ENCODE measurements at places on chromosomes 7 and 10. TPM values are rescaled to one million over a fixed set of nuclear protein-coding genes. Genes with fewer than 3 reads are reported as not detected.

The NPFFR1 gene
- 5.1 TPM for total RNA-seq

The HYCC1 gene
- 33.7 TPM for total RNA-seq

The NFKB2 gene
- total RNA-seq = 1.6 TPM

The HOXA6 gene
- total RNA-seq = not detected

The GSTK1 gene
- total RNA-seq = 46.1 TPM

The PLXNA4 gene
- total RNA-seq = 50.3 TPM

The GNAT3 gene
- not detected for total RNA-seq

The LIPJ gene
- total RNA-seq = 1.6 TPM

The PPP2R2D gene
- total RNA-seq = 62.3 TPM

The CADPS2 gene
- total RNA-seq = 36.2 TPM

The TSPAN15 gene
- total RNA-seq = 10.6 TPM

The SIRT1 gene
- 33.0 TPM for total RNA-seq

The BRAF gene
- total RNA-seq = 87.4 TPM

The CAMK2B gene
- 112 TPM for total RNA-seq

The COX15 gene
- total RNA-seq = 45.2 TPM

The CXCL12 gene
- 13.1 TPM for total RNA-seq

The PTPRZ1 gene
- total RNA-seq = 319 TPM

The TMEM176A gene
- total RNA-seq = 1.2 TPM

The EN2 gene
- 0.23 TPM for total RNA-seq

The IL2RA gene
- not detected for total RNA-seq

The FAM25G gene
- not detected for total RNA-seq

The DNTT gene
- total RNA-seq = not detected

The LOXL4 gene
- 0.46 TPM for total RNA-seq

The BICC1 gene
- total RNA-seq = 5.8 TPM

The LIPN gene
- total RNA-seq = not detected

The AUTS2 gene
- 82.1 TPM for total RNA-seq

The RADIL gene
- total RNA-seq = 6.2 TPM

The GIMAP4 gene
- total RNA-seq = 10.8 TPM

The JAKMIP3 gene
- 7.6 TPM for total RNA-seq

The PSD gene
- 108 TPM for total RNA-seq

The OR2A5 gene
- not detected for total RNA-seq

The NPTX2 gene
- 32.1 TPM for total RNA-seq

The VIPR2 gene
- total RNA-seq = 2.8 TPM

The OR9A2 gene
- total RNA-seq = 0.69 TPM

The POR gene
- total RNA-seq = 62.5 TPM

The CPVL gene
- total RNA-seq = 14.1 TPM

The ADAMTS14 gene
- 0.23 TPM for total RNA-seq

The HIP1 gene
- total RNA-seq = 24.7 TPM

The NPC1L1 gene
- not detected for total RNA-seq

The TFPI2 gene
- total RNA-seq = 0.92 TPM

The MRLN gene
- 0.69 TPM for total RNA-seq

The NKX2-3 gene
- total RNA-seq = not detected

The TMEM254 gene
- 18.0 TPM for total RNA-seq

The SHH gene
- 8.5 TPM for total RNA-seq

The AMPH gene
- 61.6 TPM for total RNA-seq
